Stimulated activated CD8-positive, alpha-beta memory T cell treated with anti-CD3 and anti-CD28 coated beads, Interleukin-4, amount 100 ng/mL, for 1 hour (primary cell): ENCODE measurements at places on chromosomes 3 and 15.

DNA sequence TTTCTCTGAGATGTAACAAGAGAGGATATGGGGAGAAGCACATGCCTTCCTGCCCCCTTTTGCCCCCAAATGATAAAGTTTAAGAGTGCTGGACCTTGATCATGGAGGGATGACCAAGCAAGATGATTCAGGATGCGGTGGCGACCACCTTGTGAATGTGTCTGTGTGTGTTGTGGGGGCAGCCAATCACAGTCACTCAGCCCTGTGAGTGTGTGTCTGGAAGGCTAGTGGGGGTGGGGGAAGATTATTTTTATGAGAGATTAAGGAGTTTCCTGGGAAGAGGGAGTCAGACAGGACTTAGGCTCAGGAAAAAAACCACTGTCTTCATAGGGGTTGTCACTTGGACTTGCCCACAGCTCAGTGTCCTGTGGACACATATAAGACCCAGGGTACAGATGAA, 57.8 kb upstream of the KY start:
- no peak for DNase-seq

GRCh38 chr15:86483936-86484335, 404.3 kb downstream of the AGBL1 start:
- DNase-seq = no peak

GRCh38 chr15:74895830-74896229, 6.0 kb downstream of the MPI start:
- no peak for DNase-seq

- no peak for DNase-seq
Observed at GRCh38 chr3:99500485-99500884, 137.9 kb upstream of the COL8A1 start.

DNA sequence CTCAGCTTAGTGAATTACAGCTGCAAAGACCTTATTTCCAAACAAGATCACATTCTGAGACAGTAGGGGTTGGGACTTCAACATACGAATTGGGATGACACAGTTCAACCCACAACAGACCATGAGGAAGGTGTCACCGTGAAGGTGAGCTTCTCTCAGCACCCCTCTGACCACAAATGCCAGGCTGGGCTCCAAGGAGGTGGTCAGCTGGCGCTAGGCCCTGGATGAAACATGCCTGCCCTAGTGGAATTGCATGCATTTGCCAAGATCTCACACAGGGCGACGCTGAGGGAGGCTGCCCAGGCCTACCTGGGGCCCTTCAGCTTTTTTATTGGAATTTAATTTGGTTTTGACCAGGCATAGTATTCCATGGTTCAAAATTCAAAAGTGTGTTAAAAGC, 1.8 kb downstream of the CFAP100 start:
- no peak for DNase-seq

- DNase-seq = no peak
Observed at GRCh38 chr3:16587047-16587680, 18.1 kb downstream of the DAZL start.

- DNase-seq = no peak
Observed at GRCh38 chr3:120763601-120764000, 21.1 kb downstream of the GTF2E1 start.

GRCh38 chr15:64685230-64685888, 90.0 kb downstream of the RBPMS2 start:
- DNase-seq = no peak

- no peak for DNase-seq
Observed at GRCh38 chr3:47803480-47804025, 615 bp downstream of the DHX30 start.

DNA sequence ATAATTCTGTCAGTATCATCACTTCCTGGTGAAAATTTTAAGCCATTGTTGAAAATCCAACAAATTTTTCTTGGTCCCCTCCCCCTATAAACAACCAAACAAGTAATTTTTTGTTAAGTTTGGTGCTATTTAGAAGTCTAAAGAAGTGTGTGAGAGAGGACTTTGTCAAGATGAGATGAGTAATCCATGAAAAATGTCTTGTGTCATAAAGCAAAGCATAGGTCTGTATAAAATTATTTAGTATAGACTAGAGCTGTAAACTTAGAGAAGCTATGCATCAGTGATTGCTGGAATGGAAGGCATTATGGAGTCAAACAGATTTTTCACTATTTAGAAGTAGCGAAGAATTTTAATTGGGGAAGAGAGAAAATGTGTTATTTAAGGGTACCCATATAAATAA, 31.4 kb downstream of the MAPK6 start:
- no peak for DNase-seq

- no peak for DNase-seq
Observed at GRCh38 chr3:187902041-187902471, 156.8 kb upstream of the BCL6 start.

- DNase-seq = no peak
Observed at GRCh38 chr3:63762180-63762579, 56.9 kb upstream of the C3orf49 start.

- no peak for DNase-seq
Observed at GRCh38 chr15:81024265-81024872, 23.6 kb downstream of the TLNRD1 start.

GRCh38 chr3:185727873-185728272, 97.0 kb downstream of the IGF2BP2 start:
- no peak for DNase-seq

DNA sequence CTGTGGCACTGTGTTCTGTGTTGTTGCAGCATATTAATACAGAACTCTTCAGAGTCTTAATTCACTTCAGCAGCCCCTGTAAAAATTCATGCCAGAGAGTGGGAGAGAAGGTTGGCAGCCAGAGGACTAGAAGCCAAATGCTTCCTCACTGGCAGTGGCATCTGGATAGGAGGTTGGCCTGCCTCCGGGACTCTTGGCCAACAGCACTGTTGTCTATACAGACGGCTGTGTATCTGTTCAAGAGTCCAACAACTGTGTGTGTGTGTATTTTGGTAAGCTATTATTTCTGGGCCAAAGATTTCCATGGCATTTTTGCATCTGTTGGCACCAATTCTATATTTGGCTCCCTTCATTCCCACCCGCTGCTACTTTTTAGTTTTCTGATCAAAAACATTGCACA, 156.0 kb upstream of the SOX2 start:
- DNase-seq = no peak

GRCh38 chr3:108099244-108099643, 8.4 kb upstream of the CD47 start:
- DNase-seq = no peak

DNA sequence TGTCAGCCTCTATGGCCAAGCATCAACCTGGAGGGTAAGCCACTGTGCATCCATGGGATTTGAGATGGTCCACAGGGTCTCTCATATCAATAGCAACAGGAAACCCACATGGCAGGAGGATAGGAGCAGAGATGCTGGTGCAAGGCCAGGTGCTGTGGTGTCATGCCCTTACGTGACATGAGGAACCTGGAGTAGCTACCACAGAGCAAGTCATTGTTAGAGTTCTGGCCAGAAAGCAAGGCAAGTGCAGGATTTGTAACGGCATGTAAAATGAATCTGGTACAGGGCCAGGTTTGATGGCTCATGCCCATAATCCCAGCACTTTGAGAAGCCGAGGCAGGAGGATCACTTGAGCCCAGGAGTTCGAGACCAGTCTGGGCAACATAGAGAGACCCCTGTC, 14.8 kb upstream of the ZNF774 start:
- DNase-seq = no peak

DNA sequence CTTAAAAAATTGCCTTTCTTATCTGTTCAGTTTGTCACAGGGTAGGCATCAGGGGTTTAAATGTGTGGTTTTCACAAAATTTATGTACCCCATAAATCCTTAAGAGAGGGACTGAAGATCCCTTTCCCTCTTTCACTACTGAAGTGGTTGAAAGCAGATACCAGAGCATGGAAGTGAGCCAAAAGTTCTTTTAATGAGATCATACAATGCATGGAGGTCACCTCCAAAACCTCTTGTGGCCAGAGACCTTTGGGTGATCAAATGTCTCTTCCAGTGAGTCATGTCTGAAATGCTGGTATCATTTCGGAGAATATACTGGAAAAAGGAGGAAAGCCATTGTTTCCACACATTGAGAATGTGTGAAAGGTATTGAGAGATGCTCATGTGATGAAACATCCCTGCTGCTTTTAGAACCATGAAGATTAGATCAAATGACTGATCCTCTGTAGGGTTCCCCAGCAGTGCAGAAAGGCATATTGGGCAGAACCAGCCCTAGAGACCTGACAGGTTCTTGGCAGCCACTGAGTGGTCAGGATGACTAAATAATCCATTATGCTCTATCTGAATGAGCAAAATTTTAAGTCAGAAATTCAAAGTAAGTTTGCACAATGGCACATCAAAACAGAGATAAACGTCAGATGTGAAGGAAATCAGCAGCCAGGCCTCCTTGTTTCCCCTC, 165.8 kb upstream of the SLC2A2 start:
- DNase-seq = no peak

- no peak for DNase-seq
Observed at GRCh38 chr3:129663045-129663446, 56.6 kb upstream of the PLXND1 start.

- peak; percentile 60 for DNase-seq
Observed at GRCh38 chr15:73700041-73700842, 16.1 kb downstream of the CD276 start.

DNA sequence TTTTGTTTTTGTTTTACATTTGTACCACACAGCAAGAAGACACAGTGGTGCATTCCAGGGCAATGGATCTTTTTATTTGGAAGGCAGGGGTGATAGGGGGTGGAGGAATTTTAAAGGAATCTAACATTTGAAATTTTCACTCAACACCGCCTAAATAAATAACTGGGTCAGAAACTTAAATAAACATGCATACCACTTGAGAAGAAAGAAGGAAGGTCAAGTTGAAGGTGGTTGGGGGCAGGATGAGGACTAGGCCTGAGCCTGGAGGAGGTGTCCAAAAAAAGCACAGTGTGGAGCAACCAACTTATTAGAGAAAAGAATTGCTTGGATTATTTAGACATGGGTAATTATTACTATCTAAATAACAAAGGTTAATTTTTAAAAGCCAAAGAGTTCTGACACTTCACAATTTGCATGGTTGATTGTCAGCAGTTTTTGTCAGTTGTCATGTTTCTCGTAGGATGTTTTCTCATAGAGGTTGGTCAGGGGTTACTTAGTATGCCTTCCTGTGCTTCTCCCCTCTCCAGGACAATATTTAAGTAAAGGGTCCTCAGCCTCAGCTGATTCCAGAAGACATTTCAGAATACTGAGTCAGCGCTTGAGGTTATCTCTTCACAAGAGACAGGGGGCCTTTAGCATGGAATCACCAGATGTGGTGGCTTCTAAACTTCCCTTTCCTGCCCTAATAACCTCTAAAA, 173.7 kb upstream of the SLC2A2 start:
- DNase-seq = no peak

DNA sequence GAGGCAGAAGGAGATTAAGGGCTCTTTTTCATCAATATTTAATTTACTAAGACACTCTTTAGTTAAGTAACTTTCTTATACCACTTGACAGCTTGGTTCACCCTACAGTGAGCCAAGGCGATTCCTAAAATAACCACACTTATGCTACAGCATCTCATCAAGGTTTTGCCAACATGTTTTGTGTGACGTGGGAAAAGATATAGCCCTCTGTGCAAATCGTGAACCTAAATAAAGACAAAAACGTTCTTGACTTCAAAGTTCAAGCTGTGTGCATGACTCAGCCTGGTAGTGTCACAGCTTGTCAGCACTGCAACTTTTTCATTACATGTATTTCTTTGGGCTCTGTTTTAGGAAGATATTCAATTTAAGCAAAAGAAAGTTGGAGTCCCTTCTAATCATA, 297.0 kb upstream of the EPHA3 start:
- DNase-seq = no peak

DNA sequence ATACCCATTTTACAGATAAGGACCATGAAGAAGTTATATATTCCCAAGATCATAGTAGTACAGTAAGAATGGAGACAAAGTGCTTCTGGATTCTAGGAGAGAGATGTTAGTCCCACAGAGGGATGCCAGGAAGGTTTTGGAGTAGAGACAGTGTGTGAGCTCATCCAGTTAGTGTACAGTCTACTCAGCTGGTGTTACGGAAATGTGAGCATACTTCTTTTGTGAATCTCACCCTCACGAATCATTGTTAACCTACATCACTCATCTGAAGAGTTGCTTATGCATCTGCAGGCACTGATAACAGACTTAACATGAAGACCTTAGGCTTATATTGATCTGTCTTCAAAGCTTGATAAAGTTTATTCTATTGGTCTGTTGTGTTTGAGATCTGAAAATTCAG, 106.6 kb upstream of the PTPRG start:
- no peak for DNase-seq

DNA sequence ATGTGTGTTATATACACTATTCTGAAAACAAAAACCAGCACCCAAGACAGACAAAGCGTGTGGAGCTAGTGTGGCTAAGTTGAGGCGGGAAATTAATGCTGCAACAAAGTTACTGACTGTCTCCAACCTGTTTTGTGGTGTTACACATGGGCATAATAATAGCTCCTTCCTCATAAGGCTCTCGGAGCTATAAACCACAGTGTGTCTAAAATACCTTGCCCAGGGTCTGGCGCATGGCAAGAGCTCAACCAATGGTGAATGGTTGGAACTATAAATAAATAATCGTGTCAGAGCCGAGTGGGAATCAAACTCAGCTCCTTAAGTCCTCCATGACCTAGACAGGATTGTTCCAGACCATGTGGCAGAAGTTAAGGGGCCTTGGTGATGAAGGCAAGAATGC, 35.9 kb upstream of the TFRC start:
- no peak for DNase-seq

- DNase-seq = no peak
Observed at GRCh38 chr3:194986208-194987043, 284.5 kb downstream of the XXYLT1 start.

GRCh38 chr15:56821721-56822425, 88.6 kb upstream of the ZNF280D start:
- DNase-seq = peak; percentile 15

- no peak for DNase-seq
Observed at GRCh38 chr3:487614-488013, 291.1 kb downstream of the CHL1 start.

DNA sequence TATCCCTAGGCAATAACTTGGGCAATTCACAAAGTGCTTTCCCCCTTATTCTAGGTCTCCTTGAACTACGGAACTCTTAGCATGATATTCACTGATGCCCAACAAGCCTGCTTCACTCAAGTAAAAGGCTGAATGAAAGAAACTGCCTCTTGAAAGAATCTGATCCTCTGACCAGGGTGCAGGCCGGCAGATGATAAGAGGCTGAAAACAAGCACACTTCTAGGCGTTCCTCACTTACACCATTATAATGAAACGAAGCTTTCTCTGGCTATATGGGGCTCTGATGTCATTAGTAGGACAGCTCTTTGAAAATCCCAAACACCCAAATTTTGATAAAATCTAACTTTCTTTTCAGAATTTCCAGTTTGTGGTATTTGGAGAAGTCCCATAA, 28.4 kb downstream of the MAGI1 start:
- DNase-seq = no peak

- DNase-seq = peak; percentile 11
Observed at GRCh38 chr3:63818282-63819150, 583 bp upstream of the C3orf49 start.

GRCh38 chr3:18946524-18946923, 201.8 kb upstream of the KCNH8 start:
- no peak for DNase-seq
